ENCODE measurements at places on chromosomes 3 and 15.

DNA sequence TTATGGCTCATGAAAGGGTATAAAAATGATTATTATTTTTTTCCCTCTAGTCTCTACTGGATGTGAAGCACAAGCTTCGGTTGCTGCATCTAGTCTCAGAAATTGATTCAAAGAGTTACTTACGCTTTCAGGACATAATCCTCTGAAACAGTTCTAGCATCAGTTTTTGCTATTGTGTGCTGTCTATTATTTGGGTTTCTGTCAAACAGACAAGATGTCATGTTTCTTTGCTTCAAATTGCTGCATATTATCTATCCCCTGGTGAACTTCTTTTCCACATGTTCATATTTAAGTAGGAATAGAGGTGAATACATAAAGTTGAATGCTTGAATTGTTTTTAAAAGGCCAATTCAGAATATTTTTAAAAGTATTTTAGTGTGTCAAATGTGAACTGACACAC lies 161.6 kb upstream of the GBE1 start:
- H3K27me3 ChIP-seq: no peaks in the 10 kb centered on the region
- peaks cover 12% of the 10 kb centered on the region for H3K4me1 ChIP-seq
- DNase-seq: no peak
- H3K27ac ChIP-seq: no peak overlapping the region

DNA sequence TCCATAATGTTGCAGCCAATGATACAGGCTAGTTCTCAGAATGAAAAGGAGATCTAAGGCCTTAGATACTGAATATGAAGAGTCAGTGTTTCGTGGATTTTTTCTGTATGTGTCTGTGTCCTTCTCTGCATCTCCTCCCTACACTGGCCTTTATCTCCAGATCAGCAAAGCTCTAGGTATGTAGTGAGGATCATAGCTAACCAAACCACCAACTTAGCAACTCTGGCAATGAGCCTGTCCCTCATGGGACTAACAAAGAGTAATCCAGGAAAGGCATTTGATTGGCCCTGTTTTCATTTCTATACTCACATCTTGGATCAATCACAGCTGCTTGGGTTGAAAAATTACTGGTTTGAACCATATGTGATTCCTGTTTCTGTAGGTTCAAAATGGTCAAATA lies 18.6 kb upstream of the CNTN3 start:
- no peaks in the 10 kb centered on the region for H3K36me3 ChIP-seq
- H3K27me3 ChIP-seq: no peaks in the 10 kb centered on the region
- DNase-seq: no peak
- no peak overlapping the region for H3K4me3 ChIP-seq

DNA sequence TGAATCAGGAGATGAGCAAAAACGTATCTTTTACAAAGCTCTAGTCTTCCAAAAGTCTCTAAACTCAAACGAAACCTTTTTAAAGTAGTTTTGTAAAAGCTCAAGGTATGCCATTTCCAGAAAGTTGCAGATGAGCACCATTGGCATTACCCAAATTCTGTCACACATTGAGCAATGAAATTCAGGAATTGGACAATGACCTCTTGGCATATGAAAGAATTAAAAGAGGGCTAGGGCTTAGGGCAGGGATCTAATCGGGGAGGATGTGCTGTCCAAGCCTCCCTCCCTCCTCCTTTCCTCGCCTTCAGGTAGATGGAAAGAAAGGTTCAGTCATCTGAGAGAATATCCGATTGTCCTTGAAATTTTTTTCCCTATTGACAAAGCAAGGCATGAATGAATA lies 133.1 kb upstream of the CPNE4 start:
- no peak for DNase-seq
- no peak overlapping the region for H3K27ac ChIP-seq
- peaks cover 12% of the 10 kb centered on the region for H3K27me3 ChIP-seq

GRCh38 chr15:59543721-59544547 lies 67.6 kb upstream of the GCNT3 start:
- H3K27ac ChIP-seq: no peak overlapping the region
- H3K4me1 ChIP-seq: peaks cover 4% of the 10 kb centered on the region
- no peak overlapping the region for H3K4me3 ChIP-seq
- peaks cover 12% of the 10 kb centered on the region for H3K36me3 ChIP-seq
- peaks cover 79% of the 10 kb centered on the region for H3K27me3 ChIP-seq

GRCh38 chr15:92705764-92706163 lies 50.2 kb upstream of the FAM174B start:
- H3K4me3 ChIP-seq: no peak overlapping the region
- H3K27ac ChIP-seq: no peak overlapping the region
- no peak for DNase-seq
- peaks cover 12% of the 10 kb centered on the region for H3K4me1 ChIP-seq
- H3K36me3 ChIP-seq: no peaks in the 10 kb centered on the region

DNA sequence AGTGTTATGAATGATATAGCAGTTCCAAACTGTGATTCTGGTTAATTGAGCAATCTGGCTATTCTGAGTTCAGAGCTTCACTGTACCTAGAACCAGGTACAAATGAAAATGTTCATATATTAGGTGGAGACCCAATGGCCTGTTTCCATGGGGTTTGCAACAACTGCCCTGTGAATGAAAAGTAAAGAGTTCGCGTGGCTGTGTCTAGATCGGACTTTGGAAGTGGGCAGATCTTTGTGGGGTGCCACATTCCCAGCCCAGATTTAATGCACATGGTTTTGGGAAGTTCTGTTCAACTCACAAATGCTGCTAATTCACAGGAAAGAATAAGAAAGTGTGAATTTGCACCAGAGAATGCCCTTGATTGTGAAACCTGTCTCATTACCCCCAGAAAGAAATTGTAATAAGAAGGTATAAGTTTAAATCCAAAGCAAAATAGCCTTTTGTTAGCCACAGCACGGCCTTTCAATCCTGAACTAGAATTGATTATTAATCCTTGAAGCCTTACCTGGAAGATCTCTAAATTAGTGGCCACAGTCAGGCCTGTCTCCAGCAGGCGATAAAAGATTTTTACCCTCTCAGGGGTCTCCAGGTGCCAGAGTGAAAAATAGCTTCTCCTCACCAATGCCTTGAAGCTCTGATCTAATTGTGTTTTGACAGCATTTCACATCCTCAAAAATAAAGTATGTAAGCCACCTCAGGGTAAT lies 22.6 kb downstream of the WHAMM start:
- DNase-seq: no peak
- no peaks in the 10 kb centered on the region for H3K4me1 ChIP-seq
- peaks cover 43% of the 10 kb centered on the region for H3K36me3 ChIP-seq
- no peak overlapping the region for H3K4me3 ChIP-seq
- no peaks in the 10 kb centered on the region for H3K27me3 ChIP-seq
- H3K27ac ChIP-seq: no peak overlapping the region
